Daoy (cell line): ENCODE measurements at places on chromosomes 6 and 20. TPM values are rescaled to one million over a fixed set of nuclear protein-coding genes. Genes with fewer than 3 reads are reported as not detected.
A peak's percentile ranks its signal among the peaks of the same experiment; 100 is the strongest.

The EDN1 gene
- total RNA-seq, result 30.2 and 36.6 TPM in 2 replicates

DNA sequence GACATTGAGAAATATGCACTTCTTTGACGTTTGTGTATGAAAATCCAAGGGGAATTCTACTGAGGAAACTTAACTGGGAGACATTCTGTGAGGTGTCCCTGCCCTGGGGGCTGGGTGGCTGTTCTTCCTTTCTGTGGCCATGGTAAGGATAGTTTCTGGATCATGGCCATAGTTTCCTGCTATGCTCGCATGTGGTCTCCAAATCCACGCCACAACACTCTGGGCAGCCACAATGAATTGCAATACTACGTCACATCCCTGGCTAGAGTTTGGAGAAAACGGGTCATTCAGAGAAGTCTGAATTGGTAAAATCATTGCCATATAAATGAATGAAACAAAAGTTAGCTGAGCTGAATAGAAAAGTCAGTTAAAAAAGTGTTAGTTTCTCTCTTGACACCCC lies 230.6 kb downstream of the UTRN start:
- peak; percentile 20 for DNase-seq

The OPRM1 gene
- not detected in 2 replicates for total RNA-seq

The ASIP gene
- total RNA-seq, result not detected in 2 replicates

DNA sequence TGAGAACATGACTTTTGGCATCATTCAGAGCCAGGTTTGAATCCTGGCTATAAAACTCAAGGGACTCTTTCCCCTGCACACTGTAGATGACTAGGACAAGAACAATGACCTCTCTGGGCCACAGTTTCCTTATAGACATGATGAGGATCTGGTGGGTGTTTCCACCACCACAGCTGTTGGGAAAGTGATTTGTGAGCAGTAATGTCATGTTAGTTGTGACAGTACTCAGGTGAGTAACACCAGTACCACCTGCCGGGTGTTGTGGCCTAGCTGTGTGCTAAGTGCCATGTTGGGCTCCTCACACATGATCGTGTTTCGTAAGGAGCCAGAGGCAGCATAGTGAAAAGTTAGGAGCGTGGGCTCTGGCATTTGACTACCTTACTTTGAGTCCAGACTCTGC lies 24.1 kb downstream of the HM13 start:
- no peak for DNase-seq

GRCh38 chr20:25296094-25297093 lies 48.5 kb downstream of the PYGB start:
- DNase-seq, result no peak

The CTAGE9 gene
- total RNA-seq, result not detected in 2 replicates

DNA sequence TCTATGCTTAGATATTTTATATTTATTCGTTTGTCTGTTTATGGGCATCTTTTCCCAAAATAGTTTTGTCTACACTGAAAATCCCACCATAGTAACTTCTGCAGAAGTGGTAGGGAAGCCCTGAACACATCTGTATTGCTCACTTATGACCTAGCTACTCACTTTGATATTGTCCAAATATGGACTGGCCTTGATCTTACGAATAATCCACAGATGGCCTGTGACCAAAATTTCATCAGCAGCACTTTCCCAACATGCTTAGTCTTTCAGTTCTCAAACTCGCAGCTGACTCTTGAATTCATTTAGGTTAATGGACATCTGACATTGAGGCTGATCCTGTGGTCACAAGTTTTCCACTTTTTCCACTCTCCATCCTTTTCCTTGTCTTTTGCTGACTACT lies 80.8 kb upstream of the BEND3 start:
- DNase-seq, result no peak

DNA sequence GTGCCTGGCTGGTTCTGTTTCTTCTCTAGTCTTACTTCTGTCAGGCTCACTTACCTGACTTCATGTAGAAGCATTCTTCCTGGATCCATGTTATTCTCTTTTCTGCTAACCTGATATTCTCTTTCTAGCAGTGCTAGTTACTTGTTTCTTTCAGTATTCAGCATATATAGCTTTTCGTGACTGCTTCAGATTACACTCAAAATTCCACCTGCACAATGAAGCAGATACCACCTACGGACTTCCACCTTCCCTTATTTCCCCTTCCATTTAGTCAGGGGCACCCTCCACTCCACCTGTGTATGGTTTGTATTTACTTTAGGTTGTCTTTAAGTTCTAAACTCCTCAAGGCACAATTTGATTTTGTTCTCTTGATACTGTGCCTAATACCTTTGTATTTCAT lies 36.8 kb downstream of the ZFAND3 start:
- no peak for DNase-seq
